ENCODE measurements at places on chromosomes 4 and X.
A peak's percentile ranks its signal among the peaks of the same experiment; 100 is the strongest.

DNA sequence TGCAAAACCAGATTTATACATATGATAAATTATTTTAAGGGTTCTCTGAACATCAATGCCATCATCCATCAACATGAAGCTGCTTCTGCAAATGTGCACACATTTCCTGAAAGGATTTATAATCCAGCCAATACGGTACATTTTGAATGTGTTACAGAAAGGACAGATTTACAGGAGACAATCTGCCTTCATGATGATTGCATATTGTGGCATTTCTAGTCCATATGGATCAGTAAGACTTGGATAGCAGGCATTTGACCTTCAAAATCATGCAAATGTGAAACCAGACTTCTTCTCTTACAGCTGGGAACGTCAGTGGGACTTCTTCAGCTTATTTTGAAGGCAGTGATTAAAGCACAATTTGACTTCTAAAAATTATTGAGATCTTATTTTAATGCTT lies 217.3 kb upstream of the GK2 start:
- DNase-seq: no peak

DNA sequence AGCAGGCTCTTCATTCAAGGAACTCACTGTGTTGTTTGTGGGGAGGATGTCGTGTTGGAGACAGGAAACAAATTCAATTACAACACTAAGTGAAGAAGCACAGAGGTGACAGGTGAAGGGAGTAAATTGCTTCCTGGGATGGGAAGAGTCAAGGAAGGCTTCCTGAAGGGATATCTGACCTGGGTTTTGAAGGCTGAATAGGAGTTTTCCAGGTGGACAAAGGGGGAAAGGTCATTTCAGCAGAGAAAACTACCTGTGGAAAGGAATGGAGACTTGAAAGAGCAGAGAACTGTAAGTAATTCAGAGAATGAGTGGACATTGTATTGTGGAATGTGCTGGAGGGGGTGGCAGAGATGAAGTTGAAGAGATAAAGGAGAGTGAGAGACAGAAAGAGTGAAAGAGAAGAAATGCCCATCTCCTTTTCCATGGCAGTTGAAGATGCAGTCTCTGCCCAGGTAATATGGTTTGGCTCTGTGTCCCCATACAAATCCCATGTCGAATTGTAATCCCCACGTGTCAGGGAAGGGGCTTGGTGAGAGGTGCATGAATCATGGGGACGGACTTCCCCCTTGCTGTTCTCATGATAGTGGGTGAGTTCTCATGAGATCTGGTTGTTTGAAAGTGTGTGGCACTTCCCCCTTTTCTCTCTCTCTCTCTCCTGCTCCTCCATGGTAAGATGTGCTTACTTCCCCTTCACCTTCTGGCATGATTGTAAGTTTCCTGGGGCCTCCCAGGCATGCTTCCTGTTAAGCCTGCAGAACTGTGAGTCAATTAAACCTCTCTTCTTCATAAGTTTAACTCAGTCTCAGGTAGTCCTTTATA lies 205.7 kb upstream of the BCOR start:
- no peak for DNase-seq

GRCh38 chr4:168605411-168605810 lies 108.6 kb downstream of the PALLD start:
- no peak for DNase-seq

- DNase-seq: no peak
These were observed 96.4 kb upstream of the DDIT4L start for GRCh38 chr4:100286636-100287035.

DNA sequence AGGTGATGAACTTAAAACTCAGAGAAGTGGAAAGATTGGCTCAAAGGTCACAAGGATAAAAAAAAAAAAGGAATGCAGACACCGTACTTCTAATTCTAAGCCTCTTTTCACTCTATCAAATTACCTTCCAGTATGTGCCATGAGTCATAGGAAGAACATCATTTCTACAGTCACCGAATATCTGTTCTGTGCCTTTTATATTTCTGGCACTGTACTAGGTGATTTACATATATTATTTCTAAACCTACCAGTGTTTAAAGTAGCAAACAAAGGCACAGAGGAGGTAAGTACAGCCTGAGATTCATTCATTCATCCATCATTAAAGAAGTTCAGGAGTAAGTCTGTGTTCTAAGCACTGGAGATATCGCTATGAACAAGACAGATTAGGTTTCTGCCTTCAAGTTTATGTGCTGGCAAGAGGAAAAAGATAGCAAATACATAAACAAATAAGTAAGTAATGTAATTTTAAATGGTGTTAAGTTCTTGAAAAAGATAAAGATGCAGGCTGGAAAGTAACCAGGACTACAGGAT lies 65.3 kb downstream of the PALLD start:
- DNase-seq: no peak

- no peak for DNase-seq
These were observed 183.7 kb downstream of the DKK2 start for GRCh38 chr4:106852426-106852825.

GRCh38 chr4:1195109-1195671 lies 22.8 kb upstream of the SPON2 start:
- DNase-seq: no peak

- no peak for DNase-seq
These were observed 23.0 kb downstream of the GAB3 start for GRCh38 chrX:154727871-154728270.

- no peak for DNase-seq
These were observed 29.3 kb downstream of the CRMP1 start for GRCh38 chr4:5863461-5864113.

- no peak for DNase-seq
These were observed 94.1 kb upstream of the GPR34 start for GRCh38 chrX:41594634-41595033.

DNA sequence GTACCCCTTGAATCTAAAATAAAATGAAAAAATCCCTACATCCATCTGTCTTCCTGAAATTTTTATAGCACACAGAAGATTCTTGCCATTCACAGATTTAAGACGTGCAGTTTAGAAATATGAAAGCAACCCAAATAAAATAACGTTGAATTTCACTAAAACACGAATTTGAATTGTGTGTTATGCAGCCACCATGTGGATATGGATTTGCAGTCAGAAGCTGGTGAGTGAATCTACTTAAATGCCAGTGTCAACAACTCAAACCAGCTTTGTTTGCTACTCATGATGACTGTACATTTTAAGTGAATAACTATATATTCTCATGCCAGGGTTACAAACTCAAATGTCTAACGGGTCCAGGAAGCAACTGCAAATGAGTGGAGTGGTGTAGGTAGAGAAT lies 173.0 kb upstream of the HAND2 start:
- DNase-seq: no peak

- DNase-seq: no peak
These were observed 24.3 kb downstream of the AWAT2 start for GRCh38 chrX:70025464-70025863.

DNA sequence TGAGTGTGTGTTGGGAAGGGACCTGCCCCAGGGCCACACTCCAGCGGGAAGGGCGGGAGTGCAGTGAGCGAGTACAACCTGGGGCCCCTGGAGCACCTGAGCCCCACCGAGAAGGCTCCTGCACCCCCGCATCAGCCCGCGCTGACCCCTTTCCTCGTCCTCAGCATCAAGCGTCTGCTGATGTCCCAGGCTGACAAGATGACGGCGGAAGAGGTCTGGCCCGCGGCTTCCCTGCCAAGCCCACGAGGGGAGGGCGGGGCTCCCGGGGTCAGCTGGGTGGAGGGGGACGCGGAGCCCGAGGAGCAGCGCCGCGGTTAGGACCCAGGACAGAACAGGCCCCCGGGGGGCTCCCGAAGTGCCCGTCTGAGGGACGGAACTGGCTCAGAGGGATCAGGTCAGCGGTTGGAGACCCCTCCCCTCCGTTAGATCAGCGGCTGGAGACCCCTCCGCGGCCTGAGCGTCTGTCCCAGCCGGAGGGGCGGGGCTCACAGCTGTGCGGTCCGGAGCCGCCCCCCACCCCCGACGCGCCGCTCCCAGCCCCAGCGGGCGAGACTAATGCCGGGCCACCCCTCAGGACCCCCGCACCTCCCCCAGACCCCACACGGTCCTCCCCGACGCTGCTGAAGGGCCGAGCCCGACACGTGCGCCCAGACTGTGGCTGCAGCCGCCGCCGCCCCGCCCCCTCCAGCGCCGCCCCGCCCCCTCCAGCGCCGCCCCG lies 6.7 kb downstream of the MYL5 start:
- no peak for DNase-seq

DNA sequence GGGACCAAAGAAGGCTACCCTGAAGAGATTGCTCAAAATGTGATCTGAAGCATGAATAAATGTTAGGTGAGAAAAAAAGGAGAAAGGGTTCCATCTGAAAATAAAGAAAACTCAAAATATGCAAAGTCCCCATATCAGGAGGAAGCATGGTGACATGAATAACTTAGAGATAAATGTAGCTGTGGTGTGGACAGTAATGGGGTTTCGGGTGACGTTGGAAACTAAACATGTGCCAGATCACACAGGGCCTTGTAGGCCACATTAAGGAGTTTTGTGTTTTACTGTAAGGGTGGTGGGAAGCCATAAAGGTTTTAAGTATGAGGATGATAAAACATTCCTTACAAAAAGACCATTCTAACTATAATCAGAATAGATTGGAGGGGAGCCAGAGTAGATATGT lies 40.3 kb upstream of the ACSL4 start:
- DNase-seq: no peak

- DNase-seq: no peak
These were observed 155.8 kb downstream of the PPP3CA start for GRCh38 chr4:101191302-101192098.

DNA sequence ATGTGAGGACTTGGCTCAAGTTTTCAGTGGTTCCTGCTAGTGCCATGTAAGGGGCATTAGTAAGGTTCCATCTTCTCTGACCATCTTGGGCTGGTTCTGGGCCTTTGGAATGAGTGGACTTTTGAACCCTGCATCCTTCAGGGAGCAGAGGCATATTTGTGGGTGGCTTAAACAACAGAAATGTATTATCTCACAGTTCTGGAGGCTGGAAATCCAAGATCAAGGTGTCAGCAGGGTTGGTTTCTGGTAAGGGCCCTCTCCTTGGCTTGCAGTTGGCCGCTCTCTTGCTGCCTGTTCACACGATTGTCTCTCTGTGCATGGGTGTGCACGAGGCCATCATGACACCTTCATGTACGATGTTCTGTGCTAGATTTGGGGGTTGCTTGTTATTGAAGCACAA lies 21.3 kb downstream of the CCKAR start:
- no peak for DNase-seq

DNA sequence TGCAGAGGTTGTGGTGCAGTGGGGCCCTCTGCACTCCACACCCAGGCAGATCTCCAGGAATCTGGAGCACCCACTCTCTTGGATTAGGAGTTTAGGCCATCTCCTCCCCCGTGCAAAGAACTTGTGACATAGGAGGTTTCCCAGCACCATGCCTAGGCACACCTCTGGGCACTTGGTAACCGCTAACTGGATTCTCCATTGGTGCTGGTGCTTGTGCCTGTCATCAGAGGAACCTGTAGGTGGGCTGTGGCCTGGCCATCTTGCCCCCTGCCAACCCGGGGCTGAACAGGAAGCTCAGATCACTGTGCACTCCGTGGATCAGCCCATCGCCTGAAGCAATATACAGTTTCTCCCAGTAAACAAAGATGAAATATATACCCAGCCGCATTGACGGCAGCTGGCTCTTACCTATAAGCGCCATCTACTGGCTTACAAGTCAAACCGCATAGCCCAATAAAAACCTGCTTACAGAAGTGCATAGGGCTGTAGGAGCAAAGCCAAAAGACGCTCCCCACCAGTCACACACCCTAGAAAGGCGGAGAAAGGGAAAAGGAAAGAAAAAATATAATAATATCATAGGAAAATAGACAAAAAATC lies 19.1 kb upstream of the TEX13B start:
- DNase-seq: peak; percentile 53

DNA sequence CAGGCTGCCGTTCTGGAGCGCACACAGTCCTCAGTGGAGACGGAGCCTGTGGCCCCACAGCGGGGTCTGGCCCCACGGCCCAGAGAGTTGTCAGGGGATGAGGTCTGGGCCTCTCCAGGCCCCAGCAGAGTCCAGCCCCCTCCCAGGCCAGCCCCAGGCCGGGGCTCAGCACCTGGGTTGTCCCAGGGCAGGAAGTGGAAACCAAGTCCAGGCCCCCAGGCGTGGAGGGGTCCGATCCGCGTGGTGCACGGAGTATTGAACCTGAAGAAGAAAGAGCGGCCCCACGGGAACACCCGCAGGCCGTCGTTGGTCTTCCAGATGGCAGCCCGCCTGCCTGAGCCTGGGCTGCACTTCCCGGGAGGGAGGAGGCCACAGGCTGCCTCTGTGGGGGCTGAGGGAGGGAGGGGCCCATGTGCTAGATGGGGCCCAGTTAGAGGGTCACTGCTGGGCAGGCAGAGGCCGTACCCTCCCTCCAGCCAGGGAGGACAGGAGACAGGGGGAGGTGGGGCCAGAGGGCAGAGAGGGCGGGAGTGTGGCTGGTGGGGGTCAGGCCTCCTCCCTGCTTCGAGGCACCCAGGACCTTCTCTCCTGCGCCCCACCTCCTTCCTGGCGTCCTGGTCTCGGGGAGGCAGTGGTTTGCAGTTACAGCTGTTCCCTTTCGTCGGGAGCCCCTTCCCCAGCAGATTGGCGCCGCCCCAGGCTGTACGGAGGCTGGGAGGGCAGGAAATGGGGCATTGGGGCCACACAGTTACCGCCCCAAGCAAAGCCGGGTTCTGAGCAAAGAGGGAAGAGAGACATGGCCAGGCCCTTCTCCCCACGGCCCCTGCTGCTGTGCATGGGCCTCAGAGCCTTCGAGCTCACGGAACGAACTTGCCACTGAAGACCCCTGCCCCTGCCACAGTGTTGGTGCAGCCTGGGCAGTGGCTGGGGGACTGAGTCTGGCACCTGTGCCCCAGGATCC lies 8.1 kb downstream of the HGFAC start:
- DNase-seq: no peak

- no peak for DNase-seq
These were observed 48.3 kb upstream of the NOCT start for GRCh38 chr4:138967313-138967712.

- no peak for DNase-seq
These were observed 49.5 kb upstream of the TMLHE start for GRCh38 chrX:155662282-155662681.

- no peak for DNase-seq
These were observed 4.5 kb upstream of the C1QTNF7 start for GRCh38 chr4:15423285-15423711.

DNA sequence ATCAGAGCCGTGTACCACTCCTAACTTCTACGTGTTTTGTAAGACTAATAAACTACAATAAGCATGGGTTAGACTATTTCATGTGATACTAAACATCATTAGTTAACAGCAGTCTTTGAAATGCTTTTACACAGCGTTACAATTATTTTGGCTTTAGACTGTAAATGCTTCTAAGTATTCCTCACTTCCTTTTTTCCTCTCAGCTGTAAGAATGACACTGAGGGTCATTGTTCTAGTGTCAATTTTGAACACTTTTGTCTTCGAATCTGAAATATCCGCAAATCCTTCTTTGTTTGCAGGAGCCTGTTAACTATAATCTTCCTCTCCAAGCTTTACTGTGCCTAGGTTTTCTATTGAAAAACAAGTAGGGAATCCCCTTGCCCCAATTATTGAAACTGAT lies 1.5 kb downstream of the ABCE1 start:
- no peak for DNase-seq

GRCh38 chr4:1458581-1458980 lies 52.3 kb upstream of the NKX1-1 start:
- no peak for DNase-seq
